M059J (cell line): ENCODE measurements at places on chromosomes 4 and X. TPM values are rescaled to one million over a fixed set of nuclear protein-coding genes. Genes with fewer than 3 reads are reported as not detected.
A peak's percentile ranks its signal among the peaks of the same experiment; 100 is the strongest.

DNA sequence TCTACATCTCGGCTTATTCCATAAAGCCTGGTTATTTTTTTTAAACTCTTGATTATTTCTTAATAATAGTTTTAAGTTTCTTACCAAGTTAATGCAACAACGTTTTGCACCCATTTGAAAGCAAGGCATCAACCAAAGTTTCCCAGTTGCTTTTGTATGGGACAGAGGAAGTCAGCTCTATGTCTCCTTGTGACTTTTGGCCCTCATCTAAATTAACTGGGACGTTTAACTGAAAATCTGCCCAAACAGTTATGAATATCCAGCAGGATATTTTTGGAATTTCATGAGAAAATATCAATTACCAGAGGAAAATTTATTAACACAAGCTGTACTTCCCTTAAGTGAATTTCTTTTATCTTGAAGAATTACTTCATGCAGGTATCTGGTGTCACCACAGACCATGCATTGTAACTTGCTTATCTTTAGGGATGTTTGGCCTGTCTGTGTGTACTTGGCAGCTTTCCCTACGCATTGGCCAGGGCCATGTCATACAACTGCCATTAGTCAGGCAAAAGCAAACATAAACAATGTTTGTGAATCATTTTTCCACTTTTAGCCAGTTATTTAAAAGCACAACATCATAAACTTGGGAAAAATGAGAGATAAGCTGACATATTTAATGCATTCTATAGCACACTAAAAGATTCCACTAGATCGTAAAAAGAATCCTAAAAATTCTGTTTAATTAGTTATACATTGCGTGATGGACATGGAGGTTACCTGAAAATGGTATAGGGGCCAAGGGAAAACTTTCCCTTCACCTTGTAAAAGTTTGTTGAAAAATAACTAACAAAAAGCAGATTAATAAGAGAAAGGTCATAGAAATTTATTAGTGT, 101.4 kb upstream of the PDE5A start:
- DNase-seq, result peak; percentile 93

GLA gene
- 130 and 154 TPM in 2 replicates for total RNA-seq

XAGE2 gene
- total RNA-seq, result 0.62 TPM in 1 of 2 replicates, not detected in the other

GRCh38 chrX:68868316-68868715, 39.5 kb downstream of the EFNB1 start:
- DNase-seq, result peak; percentile 15

- DNase-seq, result peak; percentile 14
Measured at GRCh38 chr4:76212851-76213414, 691 bp downstream of the SCARB2 start.

DNA sequence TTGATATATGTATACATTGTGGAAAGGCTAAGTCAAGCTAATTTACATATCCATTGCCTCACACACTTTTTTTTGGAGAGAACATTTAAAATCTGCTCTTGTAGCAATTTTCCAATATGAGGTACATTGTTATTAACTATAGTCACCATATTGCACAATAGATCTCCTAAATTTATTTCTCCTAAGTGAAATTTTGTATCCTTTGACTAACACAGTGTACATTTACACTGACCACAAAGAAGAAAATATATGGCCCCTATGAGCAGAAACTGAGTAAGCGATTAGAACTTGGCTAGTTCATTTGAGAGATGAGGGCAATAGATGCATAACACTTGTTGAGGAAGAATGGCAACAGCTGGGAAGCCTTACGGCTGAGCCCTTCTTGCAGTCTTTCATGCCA, 20.3 kb upstream of the GUCY1B1 start:
- no peak for DNase-seq
